ENCODE measurements at places on chromosomes 7 and 10.

- no peak for DNase-seq
Measured at GRCh38 chr7:78605119-78605518, 806.5 kb downstream of the PHTF2 start.

- no peak for DNase-seq
Measured at GRCh38 chr7:12431886-12432556, 28.4 kb upstream of the VWDE start.

DNA sequence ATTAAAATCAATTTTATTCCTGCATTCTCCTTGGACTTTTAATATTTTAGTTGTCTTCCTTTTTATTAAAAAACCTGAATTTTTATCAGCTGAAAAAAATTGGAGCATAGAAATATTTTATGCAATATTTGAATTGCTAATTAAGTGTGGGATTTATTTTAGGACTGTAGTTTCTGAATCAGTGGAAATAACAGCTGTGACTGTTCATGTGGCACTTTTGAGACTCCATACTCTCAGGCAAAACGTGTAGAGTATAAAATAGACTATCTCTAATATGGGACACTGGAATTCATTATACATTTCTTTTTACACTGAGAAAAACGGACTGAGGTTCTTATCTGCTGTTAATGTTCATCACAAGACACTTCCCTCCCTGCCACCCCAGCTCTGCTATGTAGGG is 558.3 kb upstream of the TPK1 start:
- no peak for DNase-seq

DNA sequence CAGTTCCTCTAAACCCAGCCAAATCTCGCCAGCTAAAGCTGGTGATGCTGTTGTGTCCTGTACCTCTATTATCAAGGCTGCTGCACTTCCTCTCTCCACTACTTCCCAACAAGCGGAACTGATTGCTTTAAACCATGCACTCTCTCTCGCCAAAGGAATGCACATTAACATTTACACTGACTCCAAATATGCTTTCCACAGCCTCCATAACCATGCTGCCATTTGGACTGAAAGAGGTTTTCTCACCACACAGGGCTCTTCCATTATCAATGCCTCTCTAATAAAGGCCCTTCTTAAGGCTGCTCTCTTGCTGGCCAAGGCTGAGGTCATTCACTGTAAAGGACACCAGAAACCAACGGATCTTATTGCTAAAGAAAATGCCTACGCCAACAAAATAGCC is 11.4 kb upstream of the LRRC61 start:
- DNase-seq, result no peak

All from effector memory CD4-positive, alpha-beta T cell (primary cell).